ENCODE measurements at places on chromosomes 6 and 20. TPM values are rescaled to one million over a fixed set of nuclear protein-coding genes. Genes with fewer than 3 reads are reported as not detected.

GRCh38 chr6:68993911-68994310, 358.8 kb downstream of the ADGRB3 start:
- DNase-seq, result no peak

DNA sequence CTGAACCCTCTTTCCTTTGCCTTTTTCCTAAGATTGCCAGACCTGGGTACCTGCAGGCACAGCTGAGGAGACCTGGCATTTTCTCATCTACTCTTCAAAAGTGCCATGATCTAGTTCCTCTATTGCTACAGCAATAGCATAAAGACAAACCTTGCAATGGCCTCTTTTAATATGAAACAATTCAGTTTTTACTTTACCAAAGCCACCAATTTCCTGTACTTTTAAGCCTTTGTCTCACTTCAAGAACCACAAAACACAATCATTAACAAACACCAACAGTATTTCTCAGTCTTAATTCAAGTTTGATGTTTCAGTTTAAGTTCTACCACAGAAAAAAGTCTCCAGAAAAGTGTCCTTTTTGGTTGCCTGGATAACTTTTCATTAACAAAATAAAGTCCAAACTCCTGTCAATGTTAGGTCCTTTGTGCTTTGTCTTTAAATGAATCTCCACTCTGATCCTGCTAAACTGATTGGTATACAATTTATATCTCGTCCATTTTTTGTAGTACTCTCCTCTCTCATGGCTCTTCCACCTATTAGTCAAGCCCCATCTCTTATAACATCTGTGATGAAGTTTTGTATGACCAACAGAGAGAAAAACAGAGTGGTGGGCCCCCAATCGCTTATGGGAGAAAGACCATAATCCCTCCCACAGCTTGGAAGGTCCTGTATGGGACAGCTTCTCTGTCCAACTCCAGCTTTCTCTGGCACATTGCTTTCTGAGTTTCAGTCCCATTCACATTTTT, 50.5 kb upstream of the THEMIS start:
- DNase-seq, result no peak

The POM121L2 gene
- not detected for total RNA-seq

The TFAP2D gene
- not detected for total RNA-seq

The SPATS1 gene
- total RNA-seq, result not detected

Measured in tongue (tissue), 3 donors.